ENCODE measurements at places on chromosomes 5 and 9. TPM values are rescaled to one million over a fixed set of nuclear protein-coding genes. Genes with fewer than 3 reads are reported as not detected.

The BTNL9 gene
- 8.0 TPM for total RNA-seq

The GALNT10 gene
- 6.2 TPM for total RNA-seq

The CDKN2A gene
- 1.2 TPM for total RNA-seq

The LHFPL2 gene
- 11.8 TPM for total RNA-seq

The FAM219A gene
- total RNA-seq, result 5.1 TPM

The UTP15 gene
- 9.6 TPM for total RNA-seq

DNA sequence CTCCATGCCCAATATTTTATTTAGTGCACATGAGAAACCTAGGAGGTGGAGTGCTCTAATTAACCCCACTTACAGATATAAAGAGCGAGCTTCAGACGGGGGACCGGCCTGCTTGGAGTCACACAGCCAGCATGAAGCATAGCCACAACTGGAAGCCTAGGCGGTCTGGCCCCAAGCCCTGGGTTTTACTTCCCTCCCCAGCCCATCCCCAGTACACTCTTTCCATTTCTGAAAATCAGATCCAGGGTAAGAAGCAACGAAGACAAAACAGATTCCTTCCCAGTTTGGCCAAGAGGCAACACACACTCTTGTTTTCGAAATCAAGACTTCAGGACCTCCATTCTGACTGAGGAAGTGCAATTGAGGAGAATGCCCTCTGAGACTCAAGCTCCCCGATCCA, 27.1 kb downstream of the KCNMB1 start:
- DNase-seq, result no peak

DNA sequence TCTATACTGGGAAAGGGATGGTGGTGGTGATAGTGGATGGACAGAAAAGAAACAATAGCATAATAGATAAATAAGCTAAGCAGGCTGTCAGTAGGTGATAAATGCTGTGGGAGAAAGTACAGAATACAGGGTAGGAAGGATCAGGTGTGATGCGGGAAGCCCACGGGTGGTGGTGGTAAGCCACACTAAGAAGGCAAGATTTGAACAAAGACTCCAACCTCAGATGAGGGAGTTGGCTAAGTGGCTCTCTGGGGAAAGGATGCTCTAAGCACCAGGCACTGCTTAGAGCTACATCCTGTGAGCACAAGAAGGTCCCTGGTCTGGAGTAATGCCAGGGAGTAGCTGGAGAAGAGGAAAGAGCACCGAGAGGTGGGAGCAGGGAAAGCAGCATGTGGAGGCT, 151.6 kb upstream of the KLF9 start:
- DNase-seq, result no peak

DNA sequence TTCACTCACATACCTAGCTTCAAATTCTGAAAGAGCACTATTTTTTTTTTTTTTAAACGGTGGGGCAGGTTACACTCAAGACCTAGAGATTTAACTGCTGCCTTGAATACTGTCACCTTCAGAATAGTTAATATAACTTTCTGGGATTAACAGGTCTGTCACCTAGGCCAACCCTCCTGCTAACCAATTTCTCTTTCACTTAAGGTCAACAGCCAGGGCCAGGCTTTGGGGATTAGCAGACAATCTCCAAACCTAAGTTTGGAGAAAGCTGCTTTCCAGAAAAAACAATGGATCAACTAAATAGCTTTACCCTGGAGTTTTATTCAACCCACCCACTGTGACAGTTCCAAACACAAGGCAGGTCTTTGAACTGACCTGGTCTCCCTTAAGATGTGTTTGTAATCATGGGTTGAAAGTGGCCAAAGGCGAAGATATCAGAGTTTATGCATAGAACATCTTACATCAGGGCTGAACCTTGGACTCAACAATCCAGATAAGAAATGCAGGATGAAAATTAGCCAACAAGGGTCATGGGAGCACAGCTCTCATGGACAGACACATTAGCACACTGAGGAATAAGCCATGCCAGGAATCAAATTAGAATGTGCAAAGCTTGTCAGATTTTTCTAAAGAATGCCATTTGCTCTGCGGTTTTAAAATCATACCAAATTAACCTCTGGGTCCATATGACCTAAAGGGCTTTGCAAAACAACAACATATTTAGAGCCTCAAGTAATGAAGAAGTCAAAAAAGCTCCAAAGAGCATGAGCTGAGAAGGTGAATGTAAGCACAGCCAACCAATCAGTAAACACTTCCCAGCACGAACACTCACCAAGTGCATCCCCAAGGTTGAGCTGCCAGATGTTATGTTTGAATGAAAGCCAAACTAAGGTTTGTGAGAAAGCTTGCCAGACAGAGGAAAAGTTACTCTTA, 538.5 kb upstream of the DMAC1 start:
- DNase-seq, result no peak

DNA sequence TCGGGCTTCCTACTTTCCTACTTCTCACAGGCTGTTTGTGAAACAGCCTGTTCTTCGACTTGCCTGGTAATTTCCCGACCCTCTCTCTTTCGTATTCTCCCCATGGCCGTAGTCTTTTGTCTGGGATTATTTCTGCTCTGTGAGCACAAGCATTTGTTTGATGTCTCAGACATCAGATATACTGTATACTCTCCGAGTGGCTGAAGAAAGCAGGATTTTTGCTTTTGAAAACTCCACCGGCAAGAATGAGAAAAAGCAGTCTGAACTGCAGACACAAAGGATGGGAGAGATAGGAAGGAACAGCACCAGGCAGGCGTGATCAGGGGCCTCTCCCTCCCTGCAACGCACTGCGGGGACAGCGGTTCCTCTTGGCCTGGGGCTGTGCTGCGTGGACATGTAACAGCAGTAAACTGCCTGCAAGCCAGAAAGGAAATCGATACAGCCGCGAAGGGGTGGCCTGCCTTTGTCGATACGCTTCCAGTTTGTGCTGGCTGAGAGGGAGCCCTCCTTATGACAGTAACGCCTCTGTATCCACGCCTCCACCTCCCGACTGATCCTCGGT, 313.9 kb upstream of the TLE4 start:
- DNase-seq, result no peak

- no peak for DNase-seq
Observed at GRCh38 chr5:13574574-13574973, 369.9 kb downstream of the DNAH5 start.

DNA sequence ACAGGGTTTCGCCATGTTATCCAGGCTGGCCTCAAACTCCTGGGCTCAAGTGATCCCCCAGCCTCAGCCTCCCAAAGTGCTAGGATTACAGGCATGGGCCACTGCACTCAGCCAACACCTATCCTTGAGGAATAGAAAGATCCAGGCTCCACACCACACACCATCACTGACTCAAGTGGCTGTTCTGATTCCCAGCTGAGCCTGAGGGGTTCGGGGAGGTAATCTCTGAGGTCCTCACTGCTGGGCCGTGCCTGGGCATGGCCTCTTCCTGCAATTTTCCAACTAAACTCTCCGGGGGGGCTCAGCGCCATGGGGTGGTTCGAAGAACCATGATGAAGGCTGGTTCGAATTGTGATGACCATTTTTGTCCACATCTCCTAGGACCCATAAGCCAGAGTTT, 31.0 kb upstream of the IL17B start:
- no peak for DNase-seq

GRCh38 chr5:979100-979817, 29.3 kb upstream of the NKD2 start:
- DNase-seq, result no peak

Measured in right lobe of liver (tissue), 6 donors.